Hepatic stellate cell (primary cell): ENCODE measurements at places on chromosomes 16 and 17.

DNA sequence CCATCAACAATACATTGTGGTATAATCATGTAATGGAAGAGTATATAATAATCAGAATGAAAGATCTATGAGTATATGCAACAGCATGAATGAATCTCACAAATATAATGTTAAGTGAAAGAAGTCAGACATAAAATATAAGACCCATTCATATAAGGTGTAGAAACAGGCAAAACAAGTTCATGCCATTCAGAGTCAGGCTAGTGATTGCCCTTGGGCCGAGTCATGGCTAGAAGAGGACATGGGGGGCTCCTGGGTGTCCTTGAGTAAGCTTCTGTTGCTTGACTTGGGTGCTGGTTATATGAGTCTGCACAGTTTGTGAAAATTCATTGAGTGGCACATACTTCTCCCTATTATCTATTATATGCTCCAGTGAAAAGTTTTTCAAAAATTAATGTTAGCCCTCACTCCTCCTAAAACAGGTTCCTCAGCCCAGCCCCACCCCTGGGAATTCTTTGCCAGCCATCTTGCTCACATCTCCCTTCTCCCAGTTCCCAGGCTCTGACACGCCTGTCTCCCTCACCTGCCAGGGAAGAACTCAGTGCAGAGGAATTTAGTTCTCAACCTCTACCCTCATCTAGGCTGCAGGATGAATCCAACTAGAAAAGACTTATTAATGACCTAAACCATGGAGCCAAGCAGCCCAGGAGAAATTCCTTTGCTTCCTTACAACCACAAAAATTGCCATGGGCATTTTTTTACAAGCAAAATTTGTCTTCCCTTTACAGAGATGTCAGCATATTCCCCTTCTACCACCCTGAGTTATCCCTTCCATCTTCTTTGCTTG lies 52.4 kb upstream of the NFAT5 start:
- no peak for DNase-seq

DNA sequence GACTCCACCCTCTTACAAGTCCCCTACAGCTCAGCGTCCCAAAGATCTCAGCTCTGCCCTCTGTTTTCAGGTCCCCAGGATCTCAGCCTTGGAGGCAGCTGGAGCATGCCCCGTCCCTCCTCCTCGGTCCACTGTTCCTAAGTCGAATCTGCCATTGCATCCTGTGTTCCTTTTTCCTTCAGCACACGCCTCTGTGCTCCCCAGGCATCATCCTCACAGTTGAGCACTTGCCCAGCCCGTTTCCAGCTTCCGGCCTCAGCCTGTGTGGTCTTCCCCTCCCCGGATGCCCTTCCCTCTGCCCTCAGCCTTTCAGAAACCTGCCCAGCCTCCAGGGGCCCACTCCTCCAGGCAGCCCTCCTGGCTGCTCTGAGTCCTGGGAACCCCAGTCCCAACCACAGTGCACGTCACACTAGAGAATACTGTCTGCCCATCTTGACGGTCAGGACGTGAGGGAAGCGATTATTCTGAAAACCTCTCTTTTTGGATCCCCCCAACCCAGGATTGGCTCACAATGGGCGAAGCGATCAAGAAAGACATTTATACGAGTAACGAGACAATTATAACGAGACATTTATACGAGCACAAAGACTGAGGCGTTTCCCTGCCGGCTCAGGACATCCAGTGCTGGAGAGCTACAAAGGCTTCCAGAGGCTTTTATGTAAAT lies 41.4 kb downstream of the RPH3AL start:
- no peak for DNase-seq

GRCh38 chr16:82735673-82736091 lies 108.9 kb downstream of the CDH13 start:
- peak; percentile 3 for DNase-seq

DNA sequence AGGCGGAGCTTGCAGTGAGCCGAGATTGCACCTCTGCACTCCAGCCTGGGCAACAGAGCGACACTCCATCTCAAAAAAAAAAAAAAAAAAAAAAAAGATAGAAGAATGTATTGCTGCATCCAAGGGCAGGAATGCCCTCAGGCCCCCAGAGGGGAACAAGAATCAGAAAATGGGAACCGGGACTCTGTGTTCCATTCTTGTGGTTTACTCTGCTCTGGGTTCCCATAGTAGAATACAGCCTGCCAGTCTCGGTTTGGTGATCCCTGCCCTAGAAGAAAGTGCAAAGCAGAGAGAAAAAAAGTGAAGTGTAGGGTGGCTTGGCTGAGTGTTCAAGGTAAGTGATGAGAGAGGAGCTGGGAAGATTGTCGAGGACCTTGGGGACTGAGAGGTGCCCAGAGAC lies 27.4 kb upstream of the KDM6B start:
- DNase-seq, result no peak

- DNase-seq, result peak; percentile 64
Measured at GRCh38 chr17:47693731-47694580, at the start of gene TBKBP1. TBKBP1 (plus strand) TSS chr17:47694161; CDS start chr17:47696113, 1,952 bp downstream.

- DNase-seq, result no peak
Measured at GRCh38 chr16:49472598-49472997, 99.0 kb downstream of the C16orf78 start.

GRCh38 chr17:17538417-17539391 lies 42.5 kb upstream of the RASD1 start:
- no peak for DNase-seq

DNA sequence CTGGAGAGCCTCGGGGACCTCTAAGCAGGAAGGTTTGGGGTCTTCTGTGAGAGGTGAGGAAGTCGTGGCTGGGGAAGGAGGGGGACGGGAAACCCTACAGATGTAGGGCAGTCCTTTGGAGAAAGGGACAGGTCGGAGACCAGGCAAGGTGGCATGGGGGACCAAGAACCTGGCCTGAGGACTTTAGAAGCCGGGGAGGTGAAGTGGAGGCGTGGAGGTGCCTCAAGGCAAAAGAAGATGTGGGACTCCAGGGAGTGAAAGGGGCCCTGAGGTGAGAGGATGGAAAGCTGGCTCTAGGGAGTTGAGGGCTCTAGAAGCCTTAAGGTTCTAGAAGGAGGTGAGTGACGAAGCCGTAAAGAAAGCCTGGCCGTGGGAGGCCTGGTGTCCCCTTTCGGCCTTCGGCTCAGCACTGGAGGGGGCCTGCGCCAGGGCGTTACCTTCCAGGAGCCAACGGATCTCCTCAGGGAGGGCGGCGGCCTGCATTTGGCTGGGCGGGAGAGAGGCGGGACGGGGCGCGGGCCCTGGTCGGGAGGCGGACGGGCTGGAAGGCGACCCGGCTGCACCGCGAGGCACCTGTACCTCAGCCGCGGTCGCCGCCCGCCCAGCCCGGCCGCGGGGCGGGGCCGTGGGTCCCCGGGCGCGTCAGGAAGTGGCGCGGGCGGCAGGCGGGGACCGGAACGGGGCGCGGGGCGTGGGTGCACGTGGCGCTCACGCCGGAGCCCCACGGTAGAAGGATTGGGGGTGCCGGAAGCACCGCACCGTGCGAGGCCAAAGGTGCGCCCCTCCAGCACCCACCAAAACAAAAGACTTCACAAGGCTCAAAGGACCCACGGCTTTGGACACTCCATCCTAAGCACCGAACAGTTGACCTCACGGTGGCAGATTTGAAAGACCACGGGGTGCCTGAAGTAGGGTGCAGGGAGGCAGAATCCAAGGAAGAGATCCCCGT lies at the start of gene SKAP1:
Gene SKAP1 (minus strand): TSS at position 577 of the 949 bp plus-strand sequence.
- DNase-seq, result no peak
